ENCODE measurements at places on chromosomes 6 and 20.

- DNase-seq: no peak
Measured at GRCh38 chr6:7921046-7921445, 10.5 kb upstream of the TXNDC5 start.

- DNase-seq: no peak
Measured at GRCh38 chr6:166021429-166021828, 146.2 kb downstream of the TBXT start.

- no peak for DNase-seq
Measured at GRCh38 chr6:140538926-140539325, 1164.5 kb upstream of the CITED2 start.

DNA sequence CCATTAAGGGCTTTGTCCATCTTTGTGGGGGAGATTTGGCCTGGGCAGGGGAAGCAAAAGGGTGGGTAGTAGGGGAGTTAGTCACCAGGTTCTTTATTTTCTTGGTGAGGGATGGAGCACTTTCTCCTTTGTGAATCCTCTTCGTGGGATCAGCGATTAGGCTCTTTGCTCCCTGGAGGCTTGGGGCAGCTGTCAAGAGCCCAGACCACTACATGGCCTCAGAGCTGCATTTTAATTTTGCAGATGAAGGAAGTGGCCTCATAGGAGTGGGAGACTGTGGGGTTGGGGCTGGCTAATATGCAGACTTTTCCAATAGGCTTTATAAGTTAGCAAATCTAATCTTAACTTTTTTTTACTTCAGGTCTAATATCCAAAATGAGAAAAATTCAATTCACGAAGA is 168.1 kb upstream of the DEFB112 start:
- no peak for DNase-seq

DNA sequence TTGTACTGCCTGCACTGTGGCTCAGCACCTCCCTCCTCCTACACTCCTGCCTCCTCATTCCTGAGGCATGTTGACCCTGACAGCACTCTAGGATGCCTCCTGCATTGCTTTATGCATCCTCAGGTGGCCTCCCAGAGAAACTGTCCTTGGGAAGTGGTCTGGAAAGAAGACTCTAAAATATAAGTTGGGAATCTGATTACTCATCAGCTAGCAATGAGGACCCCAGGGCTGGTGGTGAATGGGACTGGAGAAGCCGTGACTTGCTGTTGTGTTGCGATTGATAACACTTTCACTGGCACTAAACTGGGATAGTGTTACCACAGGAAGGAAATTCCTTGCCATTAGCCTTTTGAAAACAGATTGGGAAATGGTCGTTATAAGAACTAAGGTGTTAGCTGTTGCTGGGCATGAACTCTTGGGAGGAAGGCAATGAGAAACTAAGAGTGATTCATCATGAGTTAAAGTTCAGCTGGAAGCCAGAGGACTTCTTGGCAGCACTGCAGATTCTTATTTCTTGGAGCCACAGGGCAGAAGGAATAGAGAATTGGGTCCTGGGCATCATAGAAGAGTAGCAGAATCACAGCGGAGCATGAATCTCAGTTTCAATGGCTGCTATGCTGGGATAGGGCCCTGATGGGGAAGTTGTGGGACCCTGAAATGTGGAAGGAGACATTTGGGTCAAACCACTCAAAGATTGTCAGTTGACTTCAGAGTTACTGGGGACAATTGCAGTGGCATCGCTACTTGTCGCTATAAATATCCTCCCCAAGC is 10.1 kb upstream of the SIRPD start:
- no peak for DNase-seq

DNA sequence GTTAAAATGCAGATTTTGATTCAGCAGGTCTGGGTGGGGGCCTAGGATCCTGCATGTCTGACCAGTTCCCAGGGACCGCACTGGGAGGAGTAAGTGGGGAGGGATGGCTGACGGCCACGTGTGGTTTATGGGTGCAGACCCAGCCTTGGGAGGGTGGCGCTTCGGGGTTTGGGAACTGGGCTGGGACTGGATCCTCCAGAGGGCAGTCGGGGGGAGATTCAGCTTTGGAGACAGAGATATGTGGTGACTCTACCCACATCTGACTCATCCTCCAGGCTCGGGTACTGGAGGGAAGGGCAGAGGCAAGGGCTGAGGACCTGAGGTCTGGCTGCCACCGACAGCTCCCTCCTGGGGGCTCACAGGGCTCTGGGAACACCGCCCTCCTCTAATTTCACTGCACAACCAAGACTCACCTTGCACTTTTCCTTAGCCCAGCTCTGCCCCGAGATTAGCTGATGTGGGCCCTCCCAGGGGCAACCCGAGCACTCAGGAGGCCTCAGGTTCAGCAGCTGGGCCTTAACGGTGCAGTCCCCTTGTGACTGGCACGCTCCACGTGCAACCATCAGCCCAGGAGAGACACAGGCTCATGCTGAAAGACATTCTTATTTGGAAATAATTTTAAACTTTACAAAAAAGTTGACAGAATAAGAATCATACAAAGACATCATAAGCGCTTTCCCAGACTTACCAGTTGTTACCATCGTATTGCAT is 172.8 kb upstream of the PMEPA1 start:
- no peak for DNase-seq

DNA sequence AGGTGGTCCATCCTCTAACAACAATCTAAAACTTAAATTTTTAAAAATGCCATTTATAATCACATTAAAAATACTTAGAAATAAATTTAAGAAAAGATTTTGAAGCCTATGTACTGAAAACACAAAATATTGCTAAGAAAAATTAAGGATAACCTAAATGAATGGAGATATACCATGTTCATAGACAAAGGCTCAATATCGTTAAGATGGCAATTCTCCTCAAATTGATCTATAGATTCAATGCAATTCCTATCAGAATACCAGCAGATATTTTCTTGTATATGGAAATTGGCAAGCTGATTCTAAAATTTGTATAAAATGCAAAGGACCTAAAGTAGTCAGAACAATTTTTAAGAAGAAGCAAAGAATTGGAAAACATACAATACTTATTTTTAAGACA is 19.7 kb upstream of the UST start:
- no peak for DNase-seq

DNA sequence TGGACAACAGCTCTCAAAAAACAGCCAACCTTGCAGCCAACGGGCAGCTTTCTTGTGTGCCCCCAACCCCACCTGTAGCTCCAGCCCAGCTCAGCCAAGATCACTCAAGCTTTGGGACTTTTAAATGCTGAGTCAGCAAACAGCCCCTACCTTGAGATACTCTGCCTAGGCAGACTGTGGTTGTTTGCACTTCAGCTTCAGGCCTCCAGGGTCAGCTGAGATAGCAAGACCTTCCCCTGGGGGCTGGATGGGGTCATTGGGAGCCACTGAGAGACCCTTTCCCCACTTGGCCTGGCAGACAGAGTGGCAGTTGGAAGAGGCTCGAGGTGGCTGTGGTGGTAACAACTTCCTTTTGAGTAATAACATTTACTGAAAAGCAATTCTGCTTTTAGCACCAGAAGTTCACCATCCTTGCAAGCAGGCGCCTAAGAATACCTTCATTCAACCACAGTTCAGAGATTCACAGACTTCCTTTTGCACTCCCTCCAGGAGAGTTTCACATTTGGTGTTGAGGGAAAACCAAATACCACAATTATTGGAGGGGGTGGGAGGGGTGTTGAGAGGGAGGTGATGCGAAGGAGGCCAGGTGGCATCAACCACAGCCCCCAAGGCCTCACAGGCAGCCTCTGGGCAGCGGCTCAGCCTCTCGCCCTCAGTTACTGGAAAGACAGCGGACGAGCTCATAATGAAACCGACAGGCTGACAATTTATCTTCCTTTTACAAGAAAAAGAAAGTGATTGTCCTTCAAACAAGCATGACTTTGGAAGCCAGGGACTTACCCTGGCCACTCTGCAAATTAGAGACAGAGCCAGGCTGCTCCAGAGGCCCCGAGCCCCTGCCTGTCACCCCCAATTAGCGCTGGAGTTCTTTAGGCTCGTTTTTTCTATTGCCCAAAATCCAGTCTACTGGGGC is 148.1 kb downstream of the CEBPB start:
- no peak for DNase-seq

- peak; percentile 23 for DNase-seq
Measured at GRCh38 chr20:7859356-7859802, 80.9 kb downstream of the HAO1 start.

- no peak for DNase-seq
Measured at GRCh38 chr20:42361402-42361970, 743.3 kb upstream of the CHD6 start.

- DNase-seq: no peak
Measured at GRCh38 chr20:34560141-34560523, 1.6 kb downstream of the MAP1LC3A start.

GRCh38 chr6:119517428-119517827 is 167.9 kb upstream of the MAN1A1 start:
- no peak for DNase-seq

Data from LoVo (cell line).